ENCODE measurements at places on chromosomes 1 and 21.
A peak's percentile ranks its signal among the peaks of the same experiment; 100 is the strongest.

DNA sequence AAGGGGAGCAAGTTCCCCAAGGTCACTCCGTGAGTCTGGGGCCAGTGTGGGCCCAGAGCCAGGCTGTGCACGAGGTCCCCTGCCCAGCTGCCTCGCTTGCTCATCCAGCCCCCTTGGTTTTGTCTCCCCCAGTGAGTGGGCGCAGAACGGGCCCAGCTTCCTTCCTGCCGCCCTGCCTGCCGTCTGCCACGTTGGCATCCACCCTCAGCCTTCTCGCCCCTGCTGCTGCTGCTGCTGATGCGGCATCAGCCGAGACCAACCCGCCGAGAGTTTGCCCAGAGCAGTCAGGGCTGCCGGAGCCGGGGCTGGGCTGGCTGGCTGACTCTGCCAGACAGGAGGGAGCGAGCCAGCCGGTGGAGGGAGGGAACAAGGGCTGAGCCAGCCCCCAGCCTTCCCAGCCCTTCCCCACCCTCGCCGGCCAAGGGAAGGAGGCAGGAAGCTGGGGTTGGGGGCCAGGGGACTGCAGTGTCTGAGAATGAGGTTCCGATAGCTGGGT is 31.4 kb upstream of the WASF2 start:
- DNase-seq: peak; percentile 63

DNA sequence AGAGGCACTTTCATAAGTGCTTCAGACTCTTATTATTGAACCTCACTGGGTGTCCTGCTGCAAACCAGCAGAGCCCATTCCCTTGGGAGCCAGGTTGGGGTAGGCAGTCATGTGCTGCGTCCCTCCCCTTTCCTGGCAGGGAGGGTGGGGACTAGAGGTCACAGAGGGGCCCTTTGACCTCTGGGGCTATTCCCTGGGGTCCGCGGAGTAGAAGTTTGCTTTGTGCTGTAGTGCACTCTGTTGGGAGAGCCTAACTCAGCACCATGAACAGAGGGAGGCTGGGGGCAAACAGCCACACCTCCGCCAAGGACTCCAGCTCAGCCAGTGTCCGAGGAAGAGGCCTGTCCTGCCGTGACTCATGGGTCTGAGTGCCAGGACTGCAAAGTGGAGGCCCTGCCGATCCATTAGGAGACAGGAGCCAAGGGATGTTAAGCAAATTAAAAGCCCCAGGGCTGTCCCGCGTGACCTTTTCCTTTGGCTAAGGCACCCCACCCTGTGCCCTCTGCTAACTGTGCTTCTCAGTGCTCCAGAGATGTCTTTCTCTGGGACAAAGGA is 3.0 kb upstream of the IGSF21 start:
- no peak for DNase-seq

DNA sequence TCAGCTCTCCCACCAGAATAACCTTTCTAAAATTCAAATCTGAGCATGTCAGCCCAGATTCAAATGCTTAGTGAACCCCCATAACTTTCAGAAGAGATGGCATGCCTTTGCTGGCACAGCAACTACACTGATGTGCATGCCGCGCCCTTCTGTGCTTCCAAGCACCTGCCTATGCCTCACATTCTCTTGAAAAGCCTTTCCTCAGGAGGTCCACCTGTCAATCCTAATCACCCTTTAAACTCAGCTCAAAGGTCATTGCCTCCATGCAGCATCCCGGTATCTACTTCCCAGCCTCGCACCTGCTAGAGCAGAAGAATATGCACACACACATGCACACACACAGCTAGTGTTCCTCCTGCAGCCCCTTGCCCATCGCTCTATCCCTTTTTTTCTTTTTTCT is 5.2 kb upstream of the S100A2 start:
- no peak for DNase-seq

- DNase-seq: no peak
Observed at GRCh38 chr1:154442006-154442740, 37.0 kb downstream of the IL6R start.

DNA sequence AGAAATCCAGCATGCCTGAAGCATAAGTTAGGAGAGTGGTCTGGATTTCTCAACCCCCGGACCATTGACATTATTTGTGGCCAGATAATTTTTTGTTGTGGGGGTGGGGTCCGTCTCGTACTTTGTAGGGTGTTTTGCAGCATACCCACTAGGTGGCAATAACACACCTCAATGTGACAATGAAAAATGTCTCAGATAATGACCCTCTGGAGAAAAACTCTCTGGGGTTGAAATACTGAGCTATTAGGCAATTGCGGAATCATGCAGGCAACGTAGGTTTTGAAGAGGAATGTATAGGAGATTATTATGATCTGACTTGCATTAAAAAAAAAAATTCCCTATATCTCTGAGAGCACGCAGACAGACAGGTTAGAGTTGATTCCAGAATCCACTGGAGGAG is 25.3 kb upstream of the RRP15 start:
- no peak for DNase-seq

GRCh38 chr1:34929497-34929852 is at the start of gene DLGAP3:
DLGAP3 (minus strand) TSS chr1:34929650; CDS start chr1:34905383, 24,267 bp downstream.
- DNase-seq: no peak

GRCh38 chr1:77350012-77350770 is 68.4 kb downstream of the AK5 start:
- no peak for DNase-seq

GRCh38 chr1:153422450-153423068 is 6.2 kb downstream of the S100A7A start:
- DNase-seq: peak; percentile 60

DNA sequence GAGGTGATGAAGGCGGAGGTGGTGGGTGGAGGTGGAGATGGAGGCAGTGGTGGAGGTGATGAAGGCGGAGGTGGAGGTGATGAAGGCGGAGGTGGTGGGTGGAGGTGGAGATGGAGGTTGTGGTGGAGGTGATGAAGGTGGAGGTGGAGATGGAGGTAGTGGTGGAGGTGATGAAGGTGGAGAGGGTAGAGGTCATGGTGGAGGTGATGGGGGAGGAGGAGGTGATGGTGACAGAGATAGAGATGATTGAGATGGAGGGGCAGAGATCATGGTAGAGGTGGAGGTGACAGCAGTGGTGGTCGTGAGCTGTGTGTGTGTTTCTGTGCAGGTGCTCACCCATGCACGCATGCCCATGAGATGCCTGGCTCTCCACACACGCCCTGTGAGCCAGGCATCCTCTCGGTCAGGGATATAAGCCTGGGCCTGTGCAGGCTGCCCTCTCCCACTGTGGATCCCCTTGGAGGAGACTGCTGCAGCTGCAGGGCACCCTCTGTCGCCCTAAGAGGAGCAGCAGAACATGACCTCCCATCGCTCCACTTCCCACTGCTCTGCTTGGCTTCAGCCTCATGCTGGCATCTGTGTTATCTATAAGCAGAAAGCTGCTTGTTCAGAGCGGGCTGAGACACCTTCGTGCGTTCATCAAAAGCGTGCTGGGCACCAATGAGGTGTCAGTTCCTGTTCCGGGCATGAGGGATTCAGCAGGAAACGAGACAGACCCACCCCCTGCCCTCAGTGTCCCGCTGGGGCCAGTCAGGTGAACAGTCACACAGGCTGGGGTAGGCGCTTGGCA is 20.5 kb upstream of the NPHP4 start:
- DNase-seq: no peak

Data from activated naive CD4-positive, alpha-beta T cell treated with anti-CD3 and anti-CD28 coated beads, Interleukin-2, amount 50 U/mL, for 16 hours (primary cell).